ENCODE measurements at places on chromosomes 7 and 10.

DNA sequence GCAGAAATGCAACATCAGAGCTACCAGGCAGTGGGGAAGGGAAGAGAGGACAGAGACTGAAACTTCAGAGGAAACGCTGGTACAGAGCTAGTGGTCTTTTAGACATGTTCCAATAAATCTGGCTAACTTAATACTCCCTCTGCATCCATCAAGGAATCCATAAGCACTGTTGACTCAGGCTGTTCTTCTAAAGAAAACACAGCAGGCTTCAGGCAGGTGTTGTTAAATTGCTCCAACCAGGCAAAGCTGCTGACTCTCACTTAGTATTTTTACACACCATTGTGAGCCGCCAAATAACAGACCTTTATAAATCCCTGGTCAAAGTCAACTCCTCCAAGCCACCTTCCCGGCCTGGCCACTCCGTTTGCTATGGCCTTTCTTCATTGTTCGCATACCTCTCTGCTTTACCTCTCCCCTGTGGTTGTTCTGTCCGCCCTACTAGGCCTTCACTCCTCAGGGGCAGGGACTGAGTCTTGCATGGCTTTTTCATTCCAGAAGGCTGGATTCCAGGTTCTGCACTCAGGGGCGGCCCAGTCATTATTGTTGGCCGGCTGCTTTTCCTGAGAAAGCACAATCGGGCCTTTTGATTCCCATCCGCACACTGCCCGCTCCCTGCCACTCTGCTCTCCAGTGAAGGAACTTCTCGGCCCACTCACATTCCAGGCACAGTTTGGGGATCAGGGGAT, 18.4 kb downstream of the CREB3L2 start:
- DNase-seq = no peak

DNA sequence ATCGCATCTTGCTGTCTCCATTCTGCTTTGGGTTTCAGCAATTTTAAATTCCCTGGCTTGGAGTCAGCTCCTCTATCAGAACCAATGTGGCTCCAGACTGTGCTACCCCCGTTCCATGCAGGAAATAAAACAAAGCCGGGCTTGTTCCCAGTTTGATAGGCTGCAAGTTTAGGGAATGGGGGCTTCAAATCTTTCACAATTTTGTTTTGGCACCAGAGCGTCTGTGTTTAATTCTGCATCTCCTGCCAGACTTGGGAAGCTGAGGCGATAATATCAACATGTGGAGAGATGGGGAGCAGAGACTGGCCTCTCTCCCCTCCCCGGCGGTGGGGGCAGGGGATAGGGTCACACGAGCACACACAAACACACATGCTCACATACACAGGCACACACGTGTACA, 305.9 kb downstream of the FGFR2 start:
- DNase-seq = no peak

- DNase-seq = peak; percentile 59
These were observed 51.5 kb downstream of the CCDC71L start for GRCh38 chr7:106609416-106609815.

DNA sequence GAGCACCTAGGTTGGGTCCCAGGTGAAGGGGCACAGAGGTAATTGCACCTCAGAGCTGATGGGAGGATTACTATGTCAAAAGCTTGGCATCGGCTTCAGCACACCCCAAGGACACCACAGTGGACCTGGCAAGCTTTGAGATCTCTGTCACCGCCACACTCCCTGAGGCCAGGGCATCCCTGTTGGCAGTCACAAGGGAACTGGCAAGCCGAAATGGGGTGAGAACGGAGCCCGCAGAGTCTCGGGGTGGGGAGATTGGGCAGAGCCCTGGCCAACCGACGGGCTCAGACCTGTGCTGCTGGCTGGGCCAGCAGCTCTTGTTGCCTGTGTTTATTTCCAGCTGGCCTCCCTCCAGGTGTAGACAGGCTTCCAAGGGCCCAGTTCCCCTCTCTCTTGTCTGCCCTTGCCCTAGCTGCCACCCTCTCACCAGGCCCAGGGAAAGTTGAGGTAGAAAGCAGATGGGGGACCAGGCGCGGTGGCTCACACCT, 2.5 kb downstream of the HSPB1 start:
- no peak for DNase-seq

DNA sequence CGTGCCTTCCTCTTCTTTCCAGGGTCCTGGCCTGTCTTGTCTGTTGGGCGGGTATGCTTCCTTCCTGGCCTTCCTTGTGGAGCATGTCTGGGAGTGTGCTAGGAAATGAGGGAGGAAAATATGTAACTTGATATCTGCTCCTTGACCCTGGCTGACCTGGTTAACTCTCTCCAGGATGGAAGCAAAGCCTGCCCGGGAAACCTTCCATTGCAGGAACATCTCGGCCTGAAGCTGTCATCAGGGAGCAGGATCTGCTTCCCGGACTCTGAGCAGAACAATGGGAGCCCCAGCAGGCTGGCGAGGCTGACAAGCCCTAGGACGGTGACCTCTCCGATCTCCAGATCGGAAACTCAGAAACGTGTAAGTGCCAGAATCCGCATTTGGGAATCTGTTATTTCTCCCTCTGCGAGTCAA, 340.3 kb downstream of the FRMD4A start:
- DNase-seq = no peak

GRCh38 chr10:86333826-86334487, 32.6 kb downstream of the GRID1 start:
- no peak for DNase-seq

- DNase-seq = no peak
These were observed 160.6 kb downstream of the LCOR start for GRCh38 chr10:96992721-96993120.

DNA sequence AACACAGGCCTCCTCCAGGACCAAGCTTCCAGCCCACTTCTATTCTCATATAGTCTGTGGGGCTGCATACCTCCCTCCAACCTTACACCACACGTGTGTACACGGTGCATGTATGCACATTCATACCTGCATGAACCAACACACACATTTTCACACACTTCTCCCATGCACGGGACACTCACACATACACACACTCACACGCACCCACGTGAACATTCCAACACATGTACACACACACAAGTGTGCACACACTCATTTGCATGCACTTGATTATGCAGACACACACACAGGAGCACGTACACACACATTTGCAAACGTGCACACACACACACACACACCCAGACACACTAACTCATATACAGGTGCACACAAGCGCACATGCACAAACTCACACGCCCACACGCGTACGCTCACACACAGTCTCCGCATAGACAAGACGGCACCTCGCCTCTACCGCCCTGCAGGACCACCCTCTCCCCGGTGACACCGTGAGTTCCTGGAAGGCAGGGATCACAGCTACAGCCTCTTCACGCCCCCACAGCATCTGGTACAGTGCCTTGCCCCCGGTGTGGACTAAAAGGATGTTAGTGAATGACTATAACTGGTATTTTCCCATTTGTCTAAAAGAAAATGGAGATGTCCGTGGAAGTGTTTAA, 263.8 kb downstream of the PTPRN2 start:
- no peak for DNase-seq

DNA sequence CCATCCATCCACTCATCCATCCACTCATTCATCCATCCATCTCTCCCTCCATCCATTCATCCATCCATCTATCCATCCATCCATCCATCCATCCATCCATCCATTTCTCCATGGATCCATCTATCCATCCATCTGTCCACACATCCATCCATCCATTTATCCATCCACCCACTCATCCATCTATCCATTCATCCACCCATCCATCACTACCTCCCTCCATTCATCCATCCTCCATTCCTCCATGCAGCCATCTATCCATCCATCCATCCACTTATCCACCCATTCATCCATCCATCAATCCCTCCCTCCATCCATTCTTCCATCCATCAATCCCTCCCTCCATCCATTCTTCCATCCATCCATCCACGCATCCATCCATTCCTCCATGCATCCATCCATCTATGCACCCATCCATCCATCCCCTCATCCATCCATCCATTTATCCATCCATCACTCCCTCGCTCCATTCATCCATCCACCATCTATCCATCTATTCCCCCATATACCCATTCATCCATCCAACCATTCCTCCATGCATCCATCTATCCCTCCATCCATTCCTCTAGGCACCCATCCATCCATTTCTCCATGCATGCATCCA, 21.1 kb downstream of the ELN start:
- no peak for DNase-seq

DNA sequence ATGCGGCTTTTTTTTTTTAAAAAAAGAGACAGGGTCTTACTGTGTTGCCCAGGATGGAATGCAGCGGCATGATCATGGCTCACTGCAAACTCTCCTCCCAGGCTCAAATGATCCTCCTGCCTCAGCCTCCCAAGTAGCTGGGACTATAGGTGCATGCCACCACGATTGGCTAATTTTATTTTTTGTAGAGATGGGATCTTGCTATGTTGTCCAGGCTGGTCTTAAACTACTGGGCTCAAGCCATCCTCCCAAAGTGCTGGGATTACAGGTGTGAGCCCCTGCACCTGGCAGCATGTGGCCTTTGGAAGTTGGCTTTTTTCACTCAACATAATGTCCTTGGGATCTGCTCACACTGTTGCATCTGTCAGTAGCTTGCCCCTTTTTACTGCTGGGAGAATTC, 65.1 kb downstream of the AMZ1 start:
- no peak for DNase-seq

DNA sequence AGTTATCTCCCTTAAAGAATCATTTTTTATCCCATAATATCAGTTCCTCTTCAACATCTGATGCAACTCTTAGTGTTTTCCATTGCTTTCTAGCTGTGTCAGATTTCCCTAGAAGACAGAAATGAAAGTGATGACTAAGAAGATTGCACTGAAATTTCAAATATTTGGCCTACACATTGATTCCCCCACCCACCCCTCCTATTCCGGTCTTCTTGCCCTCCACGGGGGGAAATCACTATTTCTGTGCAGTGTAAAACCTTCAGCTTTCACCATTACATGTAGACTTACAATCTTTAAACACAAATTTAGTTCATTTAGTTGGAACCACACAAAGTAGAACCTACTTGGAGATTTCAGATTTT, 63.7 kb upstream of the IL6 start:
- DNase-seq = peak; percentile 64

DNA sequence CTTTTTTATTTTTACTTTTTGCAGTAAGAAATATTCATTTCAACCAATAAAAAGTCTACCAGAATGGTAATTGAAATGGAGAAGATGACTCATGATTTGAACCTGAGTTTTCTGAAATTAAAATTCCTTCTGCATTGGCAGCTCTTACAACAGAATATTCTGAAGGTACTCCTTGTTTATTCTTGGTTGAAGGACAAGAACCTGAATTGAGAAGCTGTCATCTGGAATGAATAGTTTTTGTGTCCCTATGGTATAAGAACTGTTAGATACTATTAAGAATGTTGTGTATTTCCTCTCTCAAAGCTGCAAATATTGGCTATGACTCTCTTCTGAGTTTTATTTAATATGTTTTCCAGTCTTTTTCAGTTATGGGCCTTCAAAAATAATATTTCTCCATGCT, 56.1 kb downstream of the CDK1 start:
- DNase-seq = no peak

DNA sequence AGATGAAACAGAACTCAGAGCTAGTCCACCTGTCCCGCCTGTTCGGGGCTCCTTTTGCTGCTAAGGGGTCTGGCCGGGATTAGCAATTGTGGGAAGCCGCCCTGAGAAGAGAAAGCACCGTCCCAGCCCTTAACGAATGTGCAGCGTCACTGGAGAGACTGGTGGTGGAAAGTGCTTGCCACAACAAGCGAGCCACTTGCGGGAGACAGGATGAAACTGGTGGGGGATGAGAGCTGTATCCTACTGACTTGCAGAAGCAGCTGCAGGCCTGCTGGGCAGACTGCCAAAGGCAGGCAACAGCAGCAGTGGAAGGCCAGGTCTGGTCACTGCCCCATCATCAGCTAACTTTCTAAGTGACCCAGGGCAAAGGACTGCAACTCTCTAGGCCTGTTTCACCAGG, 95.4 kb downstream of the FAM53B start:
- peak; percentile 20 for DNase-seq

GRCh38 chr10:81876253-81877077, 1.5 kb downstream of the NRG3 start:
- DNase-seq = no peak

GRCh38 chr7:98078197-98078870, 28.3 kb upstream of the LMTK2 start:
- DNase-seq = no peak

GRCh38 chr7:3955751-3956696, 655.0 kb downstream of the SDK1 start:
- no peak for DNase-seq

DNA sequence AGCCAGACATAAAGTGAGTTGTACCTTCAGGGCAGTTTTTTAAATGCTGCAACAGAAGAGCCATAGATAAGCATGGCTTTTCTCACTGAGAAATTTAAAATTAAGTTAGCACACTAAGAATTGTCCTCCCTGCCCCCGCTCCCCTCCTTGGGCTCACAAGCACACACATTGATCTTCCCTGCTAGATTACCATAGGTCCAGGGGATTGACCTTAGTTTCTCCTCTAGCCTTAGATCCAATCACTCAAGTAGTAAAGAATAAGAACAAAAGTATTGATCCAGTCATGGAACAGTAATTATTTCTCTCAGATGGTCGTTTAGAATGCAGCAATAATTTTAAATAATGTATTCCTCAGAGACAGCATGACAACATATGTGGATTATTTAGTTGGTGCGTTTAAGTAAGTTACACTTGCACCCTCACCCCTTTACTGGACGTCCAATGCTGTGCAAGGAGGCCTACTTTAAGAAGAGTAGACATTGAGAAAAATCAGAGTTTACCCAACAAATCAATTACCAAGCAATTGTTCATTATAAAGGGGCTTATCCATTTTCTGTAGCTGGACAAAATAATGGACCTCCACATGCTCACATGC, 683.5 kb upstream of the GALNT17 start:
- DNase-seq = no peak

DNA sequence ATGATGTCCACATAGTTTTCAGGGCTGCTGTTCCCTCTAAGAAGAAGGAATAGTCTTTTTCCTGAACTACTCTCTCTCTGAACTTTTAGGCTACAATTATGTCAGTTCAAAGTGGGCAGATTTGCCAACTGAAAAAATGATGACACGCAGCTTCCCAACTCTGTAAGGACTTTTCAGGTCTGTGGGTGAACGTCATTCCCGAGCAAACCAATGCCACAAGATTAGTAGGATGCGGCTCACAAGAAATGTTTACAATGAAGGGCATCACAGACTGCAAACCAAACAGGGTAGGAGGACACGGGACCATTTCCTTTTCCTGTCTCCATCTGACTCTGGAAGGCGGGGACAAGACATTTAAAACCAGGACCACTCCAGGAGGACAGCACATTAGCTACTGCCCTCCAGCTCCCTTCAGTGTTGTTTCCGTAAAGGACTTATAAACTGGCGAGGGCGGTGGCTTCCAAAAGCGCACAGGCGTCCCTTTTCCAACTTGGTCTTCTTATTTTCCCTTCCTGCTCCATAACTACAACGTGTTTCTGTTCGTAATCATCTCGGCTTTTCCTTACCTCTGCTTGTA, 539 bp upstream of the MKLN1 start:
- DNase-seq = no peak

GRCh38 chr7:41999736-42000283, 237.2 kb downstream of the GLI3 start:
- DNase-seq = no peak

GRCh38 chr10:3622427-3622826, 162.6 kb downstream of the KLF6 start:
- no peak for DNase-seq

- no peak for DNase-seq
These were observed 34.1 kb upstream of the KNDC1 start for GRCh38 chr10:133125901-133126300.

All from fibroblast of skin of left biceps (primary cell).